ENCODE measurements at places on chromosomes 12 and 14.

- no peak for DNase-seq
Observed at GRCh38 chr14:101774006-101774795, 12.7 kb downstream of the PPP2R5C start.

DNA sequence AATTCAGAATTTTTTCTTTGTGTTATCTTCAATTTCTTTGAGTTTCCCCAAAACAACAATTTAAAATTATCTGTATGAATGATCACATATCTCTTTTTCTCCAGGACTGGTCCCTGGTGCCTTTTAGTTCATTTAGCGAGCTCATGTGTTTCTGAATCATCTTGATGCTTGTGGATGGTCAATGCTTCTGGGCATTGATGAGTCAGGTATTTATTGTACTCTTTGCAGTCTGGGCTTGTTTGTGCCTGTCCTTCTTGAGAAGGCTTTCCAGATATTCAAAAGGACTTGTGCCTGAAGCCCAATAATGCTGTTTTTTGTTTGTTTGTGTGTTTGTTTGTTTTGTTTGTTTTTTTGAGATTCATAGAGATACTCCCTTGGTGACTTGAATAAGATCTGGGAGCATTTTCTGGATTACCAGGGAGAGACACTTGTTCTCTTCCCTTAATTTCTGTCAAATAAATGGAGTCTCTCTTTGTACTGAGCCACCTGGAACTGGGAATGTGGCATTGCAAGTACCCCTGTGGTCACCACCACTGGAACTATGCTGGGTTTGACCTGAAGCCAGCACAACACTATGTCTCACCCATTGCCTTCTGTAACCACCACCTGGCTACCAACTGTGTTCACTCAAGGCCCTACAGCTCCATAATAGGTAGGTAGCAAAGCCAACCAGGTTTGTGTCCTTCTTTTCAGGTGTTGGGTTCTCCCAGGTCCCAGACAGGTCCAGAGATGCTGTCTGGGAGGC lies 56.3 kb downstream of the SLC6A15 start:
- no peak for DNase-seq

GRCh38 chr12:16063726-16064125 lies 152.6 kb downstream of the DERA start:
- no peak for DNase-seq

GRCh38 chr14:105207460-105207901 lies 26.4 kb upstream of the NUDT14 start:
- no peak for DNase-seq

DNA sequence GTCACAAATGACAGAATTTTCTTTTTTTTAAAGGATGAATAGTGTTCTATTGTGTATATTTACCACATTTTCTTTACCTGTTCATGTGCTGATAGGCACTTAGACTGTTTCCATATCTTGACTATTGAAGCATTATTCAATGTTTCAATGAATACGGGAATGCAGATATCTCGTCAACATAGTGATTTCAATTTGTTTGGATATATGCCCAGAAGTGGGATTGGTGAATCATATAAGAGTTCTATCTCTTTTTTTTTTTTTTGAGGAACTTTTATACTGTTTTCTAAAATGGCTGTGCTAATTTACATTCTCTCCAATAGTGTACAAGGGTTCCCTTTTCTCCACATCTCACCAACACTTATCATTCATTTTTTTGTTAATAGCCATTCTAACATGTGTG lies 97.9 kb upstream of the FAR2 start:
- no peak for DNase-seq

DNA sequence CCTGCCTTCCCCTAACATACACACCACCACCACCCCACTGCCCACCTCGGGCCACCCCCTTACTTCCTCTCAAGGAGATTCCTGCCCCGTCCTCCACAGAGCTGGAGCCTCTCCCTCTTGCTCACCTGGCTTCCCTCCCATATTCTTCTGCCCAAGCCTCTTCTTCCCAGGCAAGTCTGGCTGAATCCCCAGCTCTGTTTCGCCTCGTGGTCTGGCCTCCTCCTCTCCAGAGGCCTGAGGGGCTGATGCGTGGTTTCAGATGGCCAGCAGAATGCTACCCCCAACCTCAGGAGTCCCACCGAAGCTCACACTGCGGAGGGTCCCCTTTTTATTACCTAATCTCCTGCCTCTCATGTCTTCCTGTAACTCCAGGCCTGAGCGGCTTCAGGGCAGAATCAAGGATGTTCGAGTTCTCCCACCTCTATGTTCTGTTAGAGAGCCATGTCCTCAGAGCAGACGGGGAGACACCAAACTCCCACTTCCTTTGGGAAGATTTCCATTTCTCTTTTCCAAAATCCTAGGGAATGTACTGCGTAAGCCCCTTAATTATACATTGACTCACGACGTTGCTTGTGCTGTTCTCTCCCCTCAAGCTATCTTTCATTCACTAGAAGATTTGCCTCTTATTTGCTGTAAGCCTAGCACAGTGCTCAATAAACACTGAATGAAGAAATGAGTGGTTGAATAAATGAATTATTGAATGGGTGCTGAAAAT lies 33.9 kb upstream of the LTBP2 start:
- DNase-seq = no peak

DNA sequence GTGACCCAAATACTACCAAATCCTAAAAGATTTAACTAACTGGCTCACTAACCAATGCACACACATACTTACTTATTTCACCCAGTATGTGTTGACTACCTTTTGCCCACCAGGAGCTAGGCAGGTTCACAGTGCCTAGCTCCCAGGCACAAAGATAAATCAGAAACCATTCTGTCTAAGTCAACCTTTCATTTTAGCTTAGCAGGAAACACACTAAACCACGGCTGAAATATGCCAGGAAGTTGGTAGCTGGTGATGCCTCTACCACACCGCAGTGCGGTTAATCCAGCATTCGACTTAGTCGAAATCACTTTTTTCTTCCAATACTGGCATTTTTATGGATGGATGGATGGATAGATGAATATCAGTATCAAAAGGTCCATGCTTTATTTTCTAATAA lies 597.7 kb downstream of the DIO2 start:
- no peak for DNase-seq

DNA sequence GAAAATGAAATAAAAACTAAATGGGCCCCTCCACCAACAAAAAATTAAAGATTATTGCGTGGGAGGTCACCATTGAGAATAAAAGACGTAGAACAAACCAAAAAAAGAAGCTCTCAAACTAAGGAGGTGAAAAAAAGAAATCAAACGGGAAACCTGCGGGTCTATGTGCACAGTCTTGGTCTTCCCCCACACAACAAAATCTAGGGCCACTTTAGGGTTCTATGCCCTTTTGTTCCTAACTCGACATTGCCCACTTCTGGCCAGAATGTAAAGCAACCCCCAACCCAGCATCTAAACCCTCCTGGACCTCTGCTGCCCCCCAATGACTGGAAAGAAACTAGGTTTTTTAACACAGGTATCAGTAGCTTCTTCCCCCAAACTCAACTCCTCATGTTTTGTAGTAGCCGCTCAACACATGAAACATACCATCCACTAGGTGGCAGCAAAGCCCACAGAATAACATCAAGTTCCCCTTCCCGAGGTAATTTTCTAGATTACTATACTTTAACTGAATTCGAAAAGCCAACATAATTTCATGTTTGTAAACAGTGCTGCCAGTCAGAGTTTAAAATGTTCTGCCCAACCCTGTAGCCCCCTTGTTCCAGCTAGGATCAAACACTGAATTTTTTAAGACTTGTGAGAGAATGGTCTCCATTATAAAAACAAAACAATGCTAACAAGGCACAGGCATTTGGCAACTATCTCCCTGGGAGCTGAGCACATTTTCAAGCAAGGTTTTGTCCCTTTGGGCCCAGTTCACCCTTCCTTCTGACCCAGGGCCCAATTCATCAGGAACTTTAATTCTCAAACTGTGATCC lies 18.7 kb downstream of the DAD1 start:
- peak; percentile 62 for DNase-seq

GRCh38 chr12:18581232-18581962 lies 156.4 kb downstream of the PLCZ1 start:
- no peak for DNase-seq

GRCh38 chr12:49942921-49943624 lies 7.5 kb upstream of the AQP2 start:
- DNase-seq = no peak

DNA sequence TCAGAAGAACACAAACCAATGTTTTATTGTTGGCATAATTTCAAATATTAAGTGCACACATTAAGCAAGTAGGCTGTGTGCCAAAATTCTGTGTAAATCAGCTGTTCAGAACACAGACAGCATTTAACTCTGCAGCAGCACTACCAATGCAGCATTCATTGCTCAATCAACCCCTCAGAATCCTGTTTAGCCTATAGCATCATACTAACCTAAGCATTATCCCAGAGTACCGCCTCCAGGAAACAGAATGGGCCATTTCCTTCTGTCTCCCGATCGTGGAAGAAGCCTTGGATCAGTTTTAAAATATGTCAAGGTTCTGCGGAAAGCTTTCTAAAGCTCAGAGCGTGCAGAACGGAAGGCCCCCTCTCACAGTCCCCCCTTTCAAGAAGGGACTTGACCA lies 3.3 kb downstream of the IL26 start:
- DNase-seq = peak; percentile 50

- DNase-seq = no peak
Observed at GRCh38 chr14:99192830-99193229, 79.2 kb downstream of the BCL11B start.

DNA sequence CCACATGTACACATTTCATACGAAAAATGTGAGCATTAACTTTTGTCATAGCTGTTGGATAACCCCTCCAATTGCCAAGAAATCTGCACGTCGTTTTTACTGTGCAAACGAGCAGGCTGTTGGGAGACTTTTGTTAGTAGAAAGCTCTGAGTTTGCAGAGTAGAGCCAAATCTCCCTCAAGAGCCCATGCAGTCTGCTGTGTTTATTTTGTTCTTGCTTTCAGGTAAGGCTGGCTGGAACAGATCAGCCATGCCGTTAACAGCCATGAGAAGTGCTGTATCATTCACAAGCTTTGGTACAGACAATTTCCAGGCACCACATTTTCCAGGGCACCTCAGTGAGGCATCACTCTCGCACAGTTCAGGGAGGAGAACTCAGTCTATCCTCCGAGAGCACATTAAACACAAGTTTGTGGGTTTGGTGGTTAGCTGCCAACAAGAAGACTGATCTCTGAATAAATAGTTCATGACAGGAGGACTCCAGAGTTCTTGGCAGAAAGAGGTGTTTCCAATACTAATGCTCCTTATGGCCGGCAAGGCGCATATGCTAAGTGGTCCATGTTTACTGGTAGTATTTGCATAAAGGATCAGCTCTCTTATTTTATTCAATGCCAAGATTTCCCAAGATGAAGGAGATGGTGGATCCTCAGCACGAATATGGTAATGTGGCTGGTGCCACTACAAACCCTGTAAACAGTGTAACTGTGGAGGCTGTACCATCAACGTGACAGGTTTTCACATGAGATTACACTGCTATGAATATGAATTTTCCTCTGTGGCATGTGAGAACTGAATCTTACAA lies 30.3 kb upstream of the PELI2 start:
- no peak for DNase-seq

DNA sequence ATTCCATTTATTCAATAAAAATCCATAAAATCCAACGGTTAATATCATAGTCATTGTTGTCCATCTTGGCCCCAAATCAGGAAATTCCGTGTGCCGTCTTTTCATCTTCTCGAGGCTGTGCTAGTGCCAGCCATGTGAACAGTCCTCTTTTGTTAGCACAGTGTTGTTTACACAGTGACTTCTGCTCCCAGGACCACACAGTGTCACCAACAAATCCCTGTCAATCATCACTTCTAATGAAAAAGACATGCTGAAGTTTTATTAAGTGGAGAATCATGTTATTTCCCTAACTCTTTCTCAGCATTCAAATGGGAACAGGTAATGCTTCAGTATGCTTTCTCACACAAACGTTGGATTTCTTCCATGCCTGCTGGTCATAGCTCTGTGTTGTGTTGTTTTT lies 1.9 kb upstream of the SLCO1A2 start:
- DNase-seq = no peak

- DNase-seq = no peak
Observed at GRCh38 chr14:55074662-55075061, 23.2 kb downstream of the MAPK1IP1L start.

- peak; percentile 51 for DNase-seq
Observed at GRCh38 chr12:49903700-49904423, at the start of gene FAIM2. FAIM2 (minus strand) TSS chr12:49903900; CDS start chr12:49903792, 108 bp downstream.

DNA sequence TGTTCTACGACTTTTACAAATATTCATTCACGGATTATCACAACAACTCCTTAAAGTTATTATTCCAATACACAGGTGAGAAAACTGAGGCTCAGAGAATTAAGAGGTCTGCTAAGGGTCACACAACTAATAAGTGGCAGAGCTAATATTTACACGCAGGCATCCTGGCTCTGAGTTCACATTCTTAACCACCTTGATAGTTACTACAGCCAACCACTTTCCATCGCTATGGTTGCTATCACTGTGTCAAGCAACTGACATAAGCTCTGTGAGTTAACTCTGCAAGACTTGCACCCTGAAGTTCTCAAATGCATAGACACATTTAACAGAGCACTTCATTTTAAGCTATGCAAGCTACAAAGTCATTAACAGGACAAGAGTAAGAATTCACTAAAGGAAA lies 3.7 kb downstream of the GLT8D2 start:
- no peak for DNase-seq

DNA sequence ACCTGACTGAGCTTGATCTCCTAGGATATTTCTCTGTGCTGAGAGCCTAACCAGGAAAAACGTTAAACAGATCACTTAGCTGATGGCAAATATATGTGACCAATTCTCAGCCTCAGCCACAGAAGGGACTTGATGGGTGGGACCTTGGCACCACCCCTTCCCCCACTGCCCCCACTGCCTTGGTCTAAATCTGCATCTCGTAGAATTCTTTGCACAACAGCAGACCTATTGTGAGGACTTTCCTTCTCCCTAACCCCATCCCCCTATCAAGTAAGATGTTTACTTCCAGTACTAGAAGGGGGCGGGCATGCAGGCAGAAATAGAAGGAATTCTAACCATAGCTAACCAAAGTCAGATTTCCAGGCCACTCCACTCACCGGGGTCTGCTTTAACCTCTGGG lies 313.2 kb downstream of the PCNX1 start:
- no peak for DNase-seq

DNA sequence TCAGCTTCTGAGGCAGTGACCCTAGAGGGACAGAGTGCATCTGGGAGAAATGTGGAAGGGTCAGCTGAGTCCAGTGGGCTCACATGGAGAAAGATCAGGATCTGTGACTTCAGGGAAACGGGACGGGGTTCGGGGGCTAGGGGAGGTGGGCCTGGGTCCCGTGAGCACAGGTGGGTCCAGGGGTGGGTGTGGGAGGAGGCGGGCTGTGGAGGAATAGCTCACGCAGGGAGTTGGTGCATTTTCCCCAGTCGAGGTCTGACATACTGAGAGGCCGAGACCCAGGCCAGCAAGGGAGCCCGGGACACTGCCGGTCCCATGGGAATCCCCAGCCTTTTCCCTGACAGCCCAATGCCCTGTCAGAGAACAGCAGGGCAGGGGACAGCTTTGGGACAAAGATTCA lies 93.1 kb downstream of the TNFAIP2 start:
- DNase-seq = no peak

- DNase-seq = no peak
Observed at GRCh38 chr12:115203701-115204100, 519.7 kb upstream of the TBX3 start.

GRCh38 chr12:58712976-58713375 lies 207.3 kb downstream of the LRIG3 start:
- DNase-seq = no peak

- no peak for DNase-seq
Observed at GRCh38 chr14:34228650-34228976, 233.4 kb downstream of the SPTSSA start.

- DNase-seq = no peak
Observed at GRCh38 chr12:75479963-75480461, 543 bp upstream of the GLIPR1 start.

All from NCI-H748 treated with DMSO at 0.1 percent for 48 hours (cell line).